Ureter (tissue), 1 donor: ENCODE measurements at places on chromosomes 5 and 9. TPM values are rescaled to one million over a fixed set of nuclear protein-coding genes. Genes with fewer than 3 reads are reported as not detected.

The IL11RA gene
- 19.4 TPM for total RNA-seq

The SV2C gene
- 0.60 TPM for total RNA-seq

The F2RL2 gene
- total RNA-seq: not detected

The GRIA1 gene
- total RNA-seq: not detected

The ENTREP1 gene
- total RNA-seq: 14.6 TPM

The FAM221B gene
- total RNA-seq: 0.26 TPM

The SLC25A2 gene
- 1.3 TPM for total RNA-seq

The PKN3 gene
- total RNA-seq: 11.1 TPM

The EPB41L4A gene
- total RNA-seq: 36.5 TPM

The ZNF622 gene
- total RNA-seq: 20.8 TPM

The RLN1 gene
- not detected for total RNA-seq
